ENCODE measurements at places on chromosomes 3 and 15.

DNA sequence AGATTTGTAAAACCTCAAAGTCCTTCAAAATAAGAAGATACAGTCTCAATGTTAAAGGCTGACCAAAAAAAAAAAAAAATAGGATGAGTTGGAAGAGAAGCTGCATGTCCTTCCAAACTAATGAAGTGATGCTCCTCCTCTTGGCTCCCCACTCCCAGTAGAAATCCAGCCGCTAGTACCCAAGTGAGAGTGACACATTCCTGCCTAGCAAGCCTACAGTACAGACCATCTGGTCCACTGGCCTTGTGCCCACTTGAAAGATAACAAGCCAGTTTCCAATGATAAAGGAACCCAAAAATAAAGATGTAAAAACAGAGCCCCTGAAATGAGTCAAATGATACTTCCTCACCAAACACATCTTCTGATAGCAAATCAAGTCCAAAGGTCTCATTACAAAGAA lies 258.7 kb upstream of the NSMCE3 start:
- no peak for DNase-seq

- no peak for DNase-seq
These were observed 38.6 kb downstream of the ADAMTS9 start for GRCh38 chr3:64648927-64649906.

GRCh38 chr3:170355738-170356595 lies 1.5 kb upstream of the SKIL start:
- DNase-seq, result no peak

DNA sequence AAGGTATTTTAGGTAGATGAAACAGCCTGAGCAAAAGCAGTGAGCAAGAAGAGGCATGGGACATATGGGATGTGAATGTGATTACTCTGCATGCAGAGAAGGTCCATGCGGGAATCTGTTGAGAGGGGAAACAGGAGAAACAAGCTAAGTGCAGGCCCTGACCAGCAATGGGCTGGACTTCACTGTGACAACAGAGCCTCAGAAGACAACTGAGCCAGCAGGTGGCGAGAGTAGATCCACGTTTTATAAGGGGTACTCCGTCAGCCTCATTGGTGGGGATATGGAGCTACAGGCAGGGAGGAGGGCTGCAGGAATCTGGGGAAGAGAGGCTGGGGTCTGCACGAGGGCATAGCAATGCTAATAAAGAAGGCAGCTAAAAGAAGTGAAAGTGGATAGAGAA lies 405.9 kb upstream of the LMCD1 start:
- DNase-seq, result no peak

- peak; percentile 56 for DNase-seq
These were observed at the start of gene CHRNA7 for GRCh38 chr15:32029862-32030781. TSS of gene CHRNA7 (plus strand) at chr15:32030515. CDS start at chr15:32030595, 80 bp downstream.

GRCh38 chr3:14505001-14505802 lies 34.9 kb downstream of the GRIP2 start:
- DNase-seq, result no peak

DNA sequence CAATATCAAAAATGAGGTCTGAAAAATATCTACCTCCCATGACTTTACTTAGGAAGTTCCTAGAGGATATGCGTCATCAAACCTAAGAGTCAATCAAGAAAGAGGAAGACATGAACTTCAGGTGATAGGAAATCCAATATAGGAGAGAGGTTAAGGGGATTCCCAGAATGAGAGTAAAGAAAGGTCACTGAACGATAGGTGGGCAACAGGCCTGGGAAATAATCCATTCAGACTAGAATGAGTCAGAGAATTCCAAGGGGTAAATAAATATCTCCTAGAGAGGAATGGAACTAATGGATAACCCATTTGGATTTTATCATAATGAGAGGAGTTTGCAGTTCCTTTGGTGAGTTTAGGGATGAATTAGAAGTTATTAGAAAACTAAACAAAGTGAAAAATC lies 131.1 kb upstream of the NUDT16 start:
- DNase-seq, result no peak

- DNase-seq, result no peak
These were observed 87.1 kb upstream of the PLSCR4 start for GRCh38 chr3:146337991-146338390.

GRCh38 chr3:111882799-111883198 lies 23.7 kb downstream of the PHLDB2 start:
- DNase-seq, result no peak

- no peak for DNase-seq
These were observed 7.2 kb downstream of the PLA1A start for GRCh38 chr3:119604878-119605277.

- DNase-seq, result no peak
These were observed 7.9 kb upstream of the FURIN start for GRCh38 chr15:90860450-90860849.

- no peak for DNase-seq
These were observed 132.8 kb upstream of the ICE2 start for GRCh38 chr15:60611592-60612346.

DNA sequence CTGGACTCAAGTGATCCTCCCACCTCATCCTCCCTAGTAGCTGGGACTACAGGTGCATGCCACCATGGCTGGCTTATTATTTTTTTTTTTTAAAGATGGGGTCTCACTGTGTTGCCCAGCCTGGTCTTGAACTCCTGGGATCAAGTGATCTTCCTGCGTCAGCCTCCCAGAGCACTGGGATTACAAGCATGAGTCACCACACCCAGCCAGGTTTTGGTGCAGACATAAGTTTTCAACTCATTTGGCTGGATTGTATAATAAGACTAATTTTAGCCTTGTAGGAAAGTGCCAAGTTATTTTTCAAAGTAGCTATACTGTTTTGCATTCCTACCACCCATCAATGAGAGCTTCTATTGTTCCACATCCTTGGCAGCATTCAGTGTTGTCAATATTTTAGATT lies 32.1 kb downstream of the BUB1B start:
- no peak for DNase-seq

GRCh38 chr3:14299767-14300166 lies 102.6 kb upstream of the SLC6A6 start:
- no peak for DNase-seq

- no peak for DNase-seq
These were observed 3.6 kb upstream of the LPCAT4 start for GRCh38 chr15:34370643-34371042.

GRCh38 chr15:34049112-34049511 lies 10.1 kb upstream of the AVEN start:
- DNase-seq, result no peak

DNA sequence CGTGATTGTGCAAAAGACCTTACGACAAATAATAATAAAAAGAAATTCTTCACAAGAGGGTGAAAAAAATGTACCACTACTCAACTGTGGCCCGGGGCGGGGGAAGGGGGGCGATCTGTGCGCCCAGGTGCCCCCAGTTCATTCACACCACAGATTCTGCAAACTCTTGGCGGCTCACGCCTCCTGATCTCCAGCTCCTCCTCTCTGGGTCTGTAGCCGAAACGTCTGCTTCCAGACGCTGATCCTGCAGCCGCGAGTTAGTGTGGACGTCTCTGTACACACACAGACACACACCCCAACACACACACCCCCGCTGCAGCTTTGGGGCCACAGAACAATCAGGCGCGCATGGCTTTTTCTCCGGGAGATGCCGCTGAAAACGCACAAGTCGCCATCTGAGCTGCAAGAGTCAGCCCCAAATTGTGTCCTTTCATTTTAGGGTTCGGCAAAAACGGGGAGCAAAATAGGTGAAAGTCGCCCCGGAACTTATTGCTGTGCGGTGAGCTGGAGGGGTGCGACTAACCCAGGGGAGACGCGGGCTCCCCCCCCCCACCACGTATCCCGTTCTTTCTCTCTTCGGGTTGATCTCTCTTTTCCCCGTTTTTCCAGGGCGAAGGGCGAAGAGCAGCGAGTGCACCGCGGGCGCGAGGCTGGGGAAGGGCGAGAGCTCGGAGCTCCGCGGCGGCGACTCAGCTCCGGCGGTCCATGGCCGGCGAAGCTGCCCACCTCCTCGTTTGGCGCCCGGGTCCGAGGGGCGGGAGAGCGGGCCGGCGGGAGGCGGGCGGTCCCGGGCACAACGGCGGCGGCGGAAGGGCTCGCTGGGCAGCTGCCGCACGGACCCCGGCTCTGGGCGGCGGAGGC lies 505 bp upstream of the WNT5A start:
- peak; percentile 92 for DNase-seq

All from posterior cingulate gyrus (tissue), 11 donors.